ENCODE measurements at places on chromosomes 2 and 18. TPM values are rescaled to one million over a fixed set of nuclear protein-coding genes. Genes with fewer than 3 reads are reported as not detected.

The TGIF1 gene
- total RNA-seq, result 12.5 TPM

The NEB gene
- 0.40 TPM for total RNA-seq

The FNDC4 gene
- not detected for total RNA-seq

The LIPG gene
- 0.15 TPM for total RNA-seq

The GPR55 gene
- 9.4 TPM for total RNA-seq

The ASPRV1 gene
- total RNA-seq, result 0.99 TPM

The NMUR1 gene
- total RNA-seq, result 0.47 TPM

The BOLL gene
- total RNA-seq, result not detected

GRCh38 chr2:33021542-33022227, 74.9 kb downstream of the LTBP1 start:
- DNase-seq, result no peak
- no peak overlapping the region for H3K4me3 ChIP-seq
- H3K36me3 ChIP-seq, result no peaks in the 10 kb centered on the region

DNA sequence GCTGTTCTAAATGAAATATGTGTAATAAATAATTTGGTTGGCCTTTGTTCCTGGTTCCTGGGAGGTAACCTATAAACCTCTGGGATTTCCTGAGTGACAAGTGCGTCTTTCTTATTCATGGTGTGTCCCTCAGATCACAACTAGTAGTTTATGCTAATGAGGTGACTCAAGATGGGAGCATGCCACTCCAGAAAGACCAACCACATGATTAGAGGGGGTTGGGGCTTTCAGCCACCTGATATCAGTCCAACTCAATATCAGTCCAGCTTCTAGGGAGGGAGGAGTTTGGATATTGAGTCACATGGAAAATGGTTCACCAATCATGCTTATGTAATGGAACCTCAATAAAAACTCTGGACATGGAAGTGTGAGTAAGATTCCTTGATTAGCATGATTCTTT, 96.6 kb downstream of the QPCT start:
- no peak overlapping the region for H3K4me3 ChIP-seq

GRCh38 chr2:152600697-152601096, 116.6 kb downstream of the PRPF40A start:
- H3K36me3 ChIP-seq, result no peaks in the 10 kb centered on the region
- no peak for DNase-seq
- H3K27ac ChIP-seq, result no peak overlapping the region
- peaks cover 5% of the 10 kb centered on the region for H3K4me1 ChIP-seq
- no peak overlapping the region for H3K4me3 ChIP-seq

GRCh38 chr2:146477383-146477782, 1367.4 kb upstream of the ACVR2A start:
- no peak overlapping the region for H3K27ac ChIP-seq
- no peaks in the 10 kb centered on the region for H3K27me3 ChIP-seq
- no peak overlapping the region for H3K4me3 ChIP-seq
- no peaks in the 10 kb centered on the region for H3K36me3 ChIP-seq
- H3K4me1 ChIP-seq, result no peaks in the 10 kb centered on the region

DNA sequence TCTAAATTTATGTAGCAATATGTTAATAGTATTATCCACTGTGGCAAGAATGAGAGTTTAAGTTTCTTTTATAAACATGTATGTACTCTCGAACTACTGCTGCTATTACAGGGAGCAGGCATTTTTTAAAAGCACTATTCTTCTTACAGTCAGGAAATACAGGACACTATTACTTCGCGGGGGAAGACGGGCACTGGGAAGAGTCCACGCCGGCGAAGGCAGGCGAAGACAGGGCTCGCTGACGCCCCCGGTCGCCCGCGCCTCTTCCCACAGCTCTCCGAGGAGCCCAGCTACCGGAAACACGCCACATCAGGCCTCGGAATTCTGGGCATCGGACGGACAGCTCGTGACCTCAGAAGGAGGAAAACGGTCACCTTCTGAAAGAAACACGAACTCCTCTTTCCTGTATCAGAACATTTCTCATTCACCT, 90.2 kb downstream of the FAM161A start:
- no peak for DNase-seq
- peak overlapping the region; percentile 97 for H3K27ac ChIP-seq
- no peaks in the 10 kb centered on the region for H3K27me3 ChIP-seq
- H3K4me3 ChIP-seq, result peak overlapping the region; percentile 93

DNA sequence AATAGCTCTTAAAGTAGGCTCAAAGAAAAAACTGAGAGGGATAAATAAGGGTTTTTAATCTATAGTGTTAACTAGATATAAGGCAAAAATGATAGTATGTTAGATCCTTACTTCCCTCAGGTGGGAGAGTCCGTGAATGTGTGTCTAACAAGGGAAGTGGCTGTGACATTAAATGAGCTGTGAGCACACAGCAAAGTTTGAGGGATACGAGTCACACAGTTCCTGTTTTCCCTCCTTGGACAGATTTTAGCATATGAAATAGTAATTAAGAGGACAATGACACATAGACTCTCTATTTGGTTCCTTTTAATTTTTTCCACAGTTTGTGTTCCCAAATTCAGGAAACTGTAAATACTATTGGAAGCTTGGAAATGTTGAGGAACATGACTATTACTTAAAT, 148.4 kb upstream of the CAVIN2 start:
- no peak overlapping the region for H3K4me3 ChIP-seq
- no peak for DNase-seq
- H3K4me1 ChIP-seq, result no peaks in the 10 kb centered on the region

GRCh38 chr2:197159661-197160211, 150.8 kb downstream of the ANKRD44 start:
- H3K36me3 ChIP-seq, result peaks cover 40% of the 10 kb centered on the region
- peak overlapping the region; percentile 10 for H3K27ac ChIP-seq
- no peak overlapping the region for H3K4me3 ChIP-seq

GRCh38 chr18:10226971-10227370, 227.5 kb upstream of the APCDD1 start:
- H3K36me3 ChIP-seq, result no peaks in the 10 kb centered on the region
- no peak overlapping the region for H3K4me3 ChIP-seq
- H3K27ac ChIP-seq, result no peak overlapping the region
- DNase-seq, result no peak
- no peaks in the 10 kb centered on the region for H3K4me1 ChIP-seq

- H3K27ac ChIP-seq, result no peak overlapping the region
- no peak overlapping the region for H3K4me3 ChIP-seq
- H3K27me3 ChIP-seq, result no peaks in the 10 kb centered on the region
- H3K4me1 ChIP-seq, result no peaks in the 10 kb centered on the region
Observed at GRCh38 chr2:178579006-178579405, 98.7 kb downstream of the PLEKHA3 start.

DNA sequence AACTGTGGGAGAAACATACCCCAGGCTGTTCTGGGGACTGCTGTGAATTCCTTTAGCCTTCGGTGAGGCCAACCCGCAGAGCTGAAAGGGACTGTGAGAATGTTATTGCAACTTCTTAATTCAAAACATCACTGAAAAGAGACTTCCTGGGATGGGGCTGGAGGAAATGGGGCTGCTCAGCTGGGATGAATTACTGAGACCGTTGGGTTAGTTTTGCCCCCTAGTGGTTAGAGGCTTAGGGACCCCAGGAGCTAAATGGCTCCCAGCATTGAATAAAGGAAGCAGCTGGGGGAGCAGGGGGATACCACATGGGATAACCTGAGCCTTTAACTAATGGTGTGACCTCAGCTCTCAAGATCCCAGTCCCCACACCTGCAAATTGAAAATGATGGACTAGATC, 941.1 kb upstream of the FANCL start:
- H3K36me3 ChIP-seq, result no peaks in the 10 kb centered on the region
- H3K27me3 ChIP-seq, result no peaks in the 10 kb centered on the region
- no peak for DNase-seq
- no peak overlapping the region for H3K4me3 ChIP-seq
- H3K4me1 ChIP-seq, result no peaks in the 10 kb centered on the region

GRCh38 chr2:46000660-46001059, 296.5 kb upstream of the EPAS1 start:
- no peak overlapping the region for H3K4me3 ChIP-seq
- no peaks in the 10 kb centered on the region for H3K36me3 ChIP-seq
- H3K4me1 ChIP-seq, result no peaks in the 10 kb centered on the region
- no peak overlapping the region for H3K27ac ChIP-seq

GRCh38 chr2:98012561-98012991, 16.8 kb upstream of the TMEM131 start:
- H3K36me3 ChIP-seq, result no peaks in the 10 kb centered on the region
- peaks cover 20% of the 10 kb centered on the region for H3K4me1 ChIP-seq
- H3K27me3 ChIP-seq, result no peaks in the 10 kb centered on the region
- DNase-seq, result no peak
- no peak overlapping the region for H3K4me3 ChIP-seq

DNA sequence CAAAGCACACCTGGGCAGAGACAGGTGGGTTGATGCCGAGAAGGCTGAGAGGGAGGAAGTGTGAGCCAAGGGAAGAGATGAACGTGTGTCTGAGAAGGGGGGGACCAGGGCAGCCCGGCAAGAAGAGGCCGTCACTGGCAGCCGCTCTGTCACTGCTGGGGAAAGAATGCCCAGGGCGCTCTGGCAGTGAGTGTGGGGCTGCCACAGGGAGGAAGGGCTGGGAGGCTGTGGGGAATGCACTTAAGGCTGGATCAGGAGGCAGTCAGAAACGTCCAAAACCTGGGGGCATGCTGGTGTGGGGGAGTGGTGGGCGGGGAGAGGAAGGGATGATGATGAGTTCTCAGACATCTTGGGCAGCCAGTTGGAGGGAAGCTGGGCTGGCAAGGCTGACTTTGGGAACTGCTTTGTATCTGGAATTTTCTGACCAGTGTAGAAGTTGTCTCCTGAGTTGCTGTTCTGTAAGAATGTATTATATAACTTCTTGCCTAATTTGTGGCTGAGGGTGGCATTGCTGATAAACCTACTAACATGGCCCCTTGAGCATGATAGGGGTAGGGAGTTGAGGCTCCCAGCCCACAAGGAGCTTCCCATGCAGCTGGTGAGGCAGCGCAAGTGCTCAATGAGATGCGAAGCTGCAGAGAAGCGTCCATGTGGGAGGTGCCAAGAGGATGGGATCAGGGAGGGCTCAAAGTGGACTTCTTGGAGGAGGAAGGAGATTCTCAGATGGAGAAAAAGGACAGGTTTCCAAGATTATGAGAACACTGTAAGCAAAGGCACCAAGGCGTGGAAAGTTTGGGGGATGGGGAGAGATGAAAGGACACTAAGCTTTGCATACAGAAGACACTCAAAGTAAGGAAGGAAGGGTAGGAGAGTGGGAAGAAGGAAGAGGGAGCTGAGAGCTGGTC, 185.1 kb upstream of the HAAO start:
- no peaks in the 10 kb centered on the region for H3K27me3 ChIP-seq
- no peak overlapping the region for H3K4me3 ChIP-seq
- H3K27ac ChIP-seq, result no peak overlapping the region
- H3K4me1 ChIP-seq, result peaks cover 5% of the 10 kb centered on the region
- DNase-seq, result no peak
- no peaks in the 10 kb centered on the region for H3K36me3 ChIP-seq

DNA sequence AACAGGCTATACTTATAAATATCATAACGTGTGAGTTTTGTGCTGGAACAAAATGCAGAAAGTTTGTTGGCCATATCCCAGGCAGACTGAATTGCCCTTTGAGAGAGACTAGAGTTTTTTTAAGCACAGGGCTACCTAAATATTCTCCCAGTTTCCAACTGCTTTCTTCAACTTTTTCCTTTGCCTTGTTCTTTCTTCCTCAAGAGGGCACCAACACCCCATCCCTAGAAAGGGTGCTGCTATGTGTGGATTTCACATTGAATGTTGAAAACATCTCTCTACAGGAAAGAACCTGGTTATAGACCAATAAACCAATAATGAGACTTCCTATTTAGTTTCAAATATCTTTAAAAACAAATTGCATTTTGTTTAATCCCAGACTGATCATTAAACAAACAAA, 87.9 kb downstream of the ICOS start:
- H3K4me3 ChIP-seq, result no peak overlapping the region
- no peaks in the 10 kb centered on the region for H3K27me3 ChIP-seq
- peak; percentile 35 for DNase-seq
- H3K27ac ChIP-seq, result no peak overlapping the region
- peaks cover 57% of the 10 kb centered on the region for H3K4me1 ChIP-seq
- H3K36me3 ChIP-seq, result peaks cover 10% of the 10 kb centered on the region

- peaks cover 2% of the 10 kb centered on the region for H3K27me3 ChIP-seq
- H3K27ac ChIP-seq, result peak overlapping the region; percentile 20
- H3K4me3 ChIP-seq, result no peak overlapping the region
- no peak for DNase-seq
Observed at GRCh38 chr2:6827566-6828298, 38.0 kb downstream of the CMPK2 start.

DNA sequence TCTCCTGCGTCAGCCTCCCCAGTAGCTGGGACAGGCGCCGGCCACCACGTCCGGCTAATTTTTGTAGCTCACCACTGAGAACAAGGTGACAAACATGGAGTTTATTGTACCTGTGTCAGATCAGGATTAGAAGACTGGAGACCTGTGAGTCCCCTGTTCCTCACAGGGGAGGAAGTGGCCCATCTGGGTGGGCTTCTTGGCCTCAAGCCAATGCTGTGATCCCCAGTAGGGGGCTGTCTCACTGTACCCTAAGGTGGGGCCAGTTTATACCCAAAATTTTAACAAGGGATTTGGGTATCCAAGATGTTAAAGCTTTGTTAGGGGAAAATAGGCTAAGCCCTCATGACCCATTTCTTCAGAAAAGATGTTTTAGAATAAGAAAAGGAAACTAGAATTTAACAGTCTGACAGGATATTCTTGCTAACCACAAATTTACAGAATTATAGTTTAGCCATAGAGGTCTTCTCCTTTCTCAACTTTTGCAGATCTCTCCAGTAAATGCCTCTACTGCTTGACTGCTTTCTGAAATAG, 16.3 kb downstream of the PCBP1 start:
- H3K27me3 ChIP-seq, result no peaks in the 10 kb centered on the region
- H3K4me1 ChIP-seq, result peaks cover 51% of the 10 kb centered on the region
- peak overlapping the region; percentile 72 for H3K4me3 ChIP-seq
- DNase-seq, result no peak
- peak overlapping the region; percentile 92 for H3K27ac ChIP-seq

GRCh38 chr2:118185210-118186109, 97.2 kb downstream of the INSIG2 start:
- no peaks in the 10 kb centered on the region for H3K36me3 ChIP-seq
- peaks cover 31% of the 10 kb centered on the region for H3K4me1 ChIP-seq
- peaks cover 4% of the 10 kb centered on the region for H3K27me3 ChIP-seq
- H3K4me3 ChIP-seq, result peak overlapping the region; percentile 85

- H3K4me3 ChIP-seq, result no peak overlapping the region
- no peak for DNase-seq
- H3K36me3 ChIP-seq, result no peaks in the 10 kb centered on the region
- H3K27me3 ChIP-seq, result no peaks in the 10 kb centered on the region
- no peaks in the 10 kb centered on the region for H3K4me1 ChIP-seq
Observed at GRCh38 chr2:240795454-240795853, 24.6 kb downstream of the KIF1A start.

GRCh38 chr2:220104871-220105351, 477.5 kb downstream of the SLC4A3 start:
- no peak for DNase-seq
- H3K4me3 ChIP-seq, result no peak overlapping the region

- H3K27me3 ChIP-seq, result no peaks in the 10 kb centered on the region
- H3K4me1 ChIP-seq, result no peaks in the 10 kb centered on the region
- no peak overlapping the region for H3K27ac ChIP-seq
- H3K4me3 ChIP-seq, result no peak overlapping the region
Observed at GRCh38 chr18:1658908-1659566, 754.4 kb downstream of the ADCYAP1 start.

GRCh38 chr18:21759836-21760235, 19.2 kb downstream of the MIB1 start:
- no peaks in the 10 kb centered on the region for H3K36me3 ChIP-seq
- no peak overlapping the region for H3K4me3 ChIP-seq

Measured in activated CD4-positive, alpha-beta T cell treated with anti-CD3 and anti-CD28 coated beads, Interleukin-2, amount 10 ng/mL, durations not matched to agents 7 days and 5 days (primary cell).